Right renal pelvis (tissue), 4 donors: ENCODE measurements at places on chromosomes 4 and X. TPM values are rescaled to one million over a fixed set of nuclear protein-coding genes. Genes with fewer than 3 reads are reported as not detected.

DNA sequence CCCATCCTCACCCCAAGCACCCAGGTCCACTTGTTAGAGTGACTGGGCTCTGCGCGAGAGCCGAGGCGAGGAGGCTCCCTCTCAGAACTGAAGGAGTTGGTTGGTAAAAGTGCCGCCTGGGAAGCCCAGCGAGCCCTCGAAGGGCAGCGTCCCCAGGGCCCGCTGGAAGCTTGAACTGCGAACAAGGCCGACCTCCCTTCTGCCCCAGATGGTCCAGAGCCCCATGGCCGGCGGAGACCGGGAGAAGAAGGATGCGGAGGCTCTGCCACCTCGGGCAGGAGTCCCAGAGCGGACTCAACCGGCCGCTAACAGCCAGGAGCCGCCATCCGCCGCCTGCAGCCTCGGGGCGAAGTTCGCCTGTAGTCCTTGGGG lies 116.3 kb upstream of the TEX13C start:
- no peak for DNase-seq

DNA sequence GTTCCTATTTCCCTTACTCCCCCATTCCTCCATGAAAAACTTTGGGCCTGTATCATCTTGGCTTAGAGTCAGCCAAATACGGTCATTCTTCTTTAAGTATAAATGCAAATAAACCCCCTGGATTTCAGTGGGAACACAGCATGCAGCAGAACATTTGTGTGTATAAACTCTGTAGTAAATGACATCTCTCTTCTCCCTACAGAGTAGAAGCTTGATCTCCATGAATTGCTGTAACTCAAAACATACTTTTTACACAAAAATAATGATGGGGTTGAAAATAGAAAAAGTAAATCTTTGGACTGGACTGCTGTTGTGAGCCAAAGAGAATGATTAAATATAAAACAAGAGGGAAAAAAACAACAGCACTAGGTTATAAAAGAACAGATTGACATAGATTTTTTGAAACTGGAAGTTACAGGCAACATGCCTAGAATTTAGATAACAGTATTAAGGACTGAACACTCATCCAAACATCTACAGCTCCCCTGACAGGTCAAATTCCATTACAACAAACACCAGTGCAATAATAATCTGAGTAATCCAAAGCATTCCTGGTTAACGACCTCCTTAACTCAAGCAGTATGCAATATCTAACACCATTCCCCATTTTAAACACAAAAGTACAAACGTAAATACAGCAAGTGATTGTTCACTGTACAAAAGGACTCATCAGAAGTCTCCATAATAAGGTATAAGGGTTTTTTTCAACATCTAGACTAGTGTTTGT lies 30.7 kb downstream of the TSPAN5 start:
- no peak for DNase-seq

GRCh38 chr4:76311896-76312331 lies 5.4 kb downstream of the STBD1 start:
- no peak for DNase-seq

DNA sequence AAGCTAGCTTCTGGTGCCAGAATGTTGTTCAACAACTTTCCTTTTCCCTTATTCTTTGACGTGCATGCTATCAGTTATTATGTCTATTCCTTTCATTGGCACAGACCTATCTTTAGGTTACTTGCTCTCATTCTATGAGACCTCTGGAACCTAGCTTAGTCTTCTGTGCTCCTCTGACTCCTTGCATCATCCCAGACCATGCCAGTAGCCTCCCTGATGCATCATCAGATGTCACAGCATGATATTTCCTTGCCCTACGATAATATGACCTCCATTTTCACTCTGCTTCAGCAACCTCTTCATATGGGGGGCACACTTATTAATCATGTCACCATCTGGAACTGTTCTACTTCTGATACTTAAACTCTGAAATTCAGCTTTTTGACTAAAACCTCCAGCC lies 37.2 kb downstream of the CLCN5 start:
- no peak for DNase-seq

Gene TEX13A
- not detected for polyA plus RNA-seq

Gene NIPAL1
- 12.0 TPM for polyA plus RNA-seq
